ENCODE measurements at places on chromosomes 6 and 20. TPM values are rescaled to one million over a fixed set of nuclear protein-coding genes. Genes with fewer than 3 reads are reported as not detected.

DNA sequence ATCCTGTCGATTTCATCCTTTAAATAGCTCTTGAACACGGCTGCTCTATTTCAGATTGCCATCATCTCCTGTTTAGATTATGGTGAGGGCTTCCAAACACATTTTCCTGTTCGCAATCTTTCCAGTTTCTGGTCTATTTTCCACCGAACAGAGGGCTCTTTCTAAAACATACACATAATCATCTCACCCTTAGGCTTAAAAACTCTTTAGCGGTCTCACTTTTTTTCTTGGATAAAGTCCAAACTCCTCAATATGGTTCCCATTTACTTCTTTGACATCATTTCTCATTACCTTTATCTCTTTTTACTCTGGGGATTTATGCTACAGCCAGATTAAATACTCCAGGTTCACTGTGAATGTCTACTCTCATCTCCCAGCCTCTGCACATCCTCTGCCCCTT, 103.4 kb upstream of the STMND1 start:
- DNase-seq = no peak

DNA sequence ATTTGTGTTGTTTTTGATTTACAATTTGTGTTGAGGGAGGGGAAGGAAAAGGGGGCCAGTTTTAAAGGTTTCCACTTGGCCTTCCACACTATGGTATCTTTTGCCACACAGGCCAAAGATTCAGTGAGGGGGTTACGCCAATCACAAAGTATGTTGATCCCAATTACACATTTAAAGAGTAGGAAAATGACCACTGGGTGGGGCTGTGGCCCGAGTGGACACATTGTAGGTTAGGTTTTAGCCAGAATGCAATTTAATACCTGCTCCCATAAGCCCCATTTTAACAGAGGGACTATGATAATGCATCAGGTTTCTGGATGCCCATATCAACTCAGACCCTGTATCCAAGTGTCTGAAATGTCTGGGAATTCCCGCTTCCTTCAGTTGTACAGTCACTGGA, 15.6 kb downstream of the VGLL2 start:
- no peak for DNase-seq

The LINC00237 gene
- total RNA-seq = not detected

The SUMO4 gene
- 0.32 TPM for total RNA-seq

DNA sequence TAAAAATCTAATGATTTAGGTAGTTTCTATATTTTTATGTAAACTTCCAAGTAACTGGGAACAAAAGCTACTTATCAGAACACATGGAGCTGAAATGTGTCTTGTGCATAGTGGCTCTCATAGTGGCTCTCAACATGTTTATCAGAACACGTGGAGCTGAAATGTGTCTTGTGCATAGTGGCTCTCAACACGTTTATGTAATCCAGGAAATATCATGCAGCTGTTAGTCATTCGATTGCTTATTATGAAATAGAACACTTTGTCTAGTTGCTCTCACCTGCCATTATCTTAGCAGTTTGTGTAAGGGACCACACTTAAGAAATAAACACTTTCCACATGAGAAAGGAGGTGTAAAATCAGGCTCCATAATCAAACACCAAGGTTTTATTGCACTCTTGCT, 119.2 kb upstream of the ASCC3 start:
- DNase-seq = no peak

The ANGPT4 gene
- 0.05 TPM for total RNA-seq

GRCh38 chr20:62827311-62828038, 10.6 kb downstream of the COL9A3 start:
- DNase-seq = no peak

GRCh38 chr6:36963451-36964290, 9.1 kb downstream of the PI16 start:
- peak; percentile 75 for DNase-seq

DNA sequence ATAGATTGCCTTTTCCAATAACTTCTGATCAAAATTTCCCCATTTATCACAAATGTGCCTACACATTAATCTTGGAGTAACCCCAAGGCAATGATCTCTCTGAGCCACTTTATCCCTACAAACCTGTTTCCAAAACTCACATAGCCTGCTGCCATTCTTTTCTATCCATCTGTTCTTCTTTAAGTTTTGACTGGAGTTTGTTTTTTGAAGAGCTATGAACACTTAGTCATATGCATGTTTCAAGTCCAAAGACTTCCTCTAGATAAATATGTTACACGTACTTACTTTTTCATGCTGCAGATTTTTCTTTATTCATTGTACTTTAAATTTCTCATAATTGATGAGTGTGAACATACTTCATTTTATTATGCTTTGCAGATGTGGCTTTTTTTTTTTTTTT, 488.9 kb upstream of the CITED2 start:
- no peak for DNase-seq

The TMEM239 gene
- not detected for total RNA-seq

The KHDC1 gene
- total RNA-seq = 0.79 TPM
